ENCODE measurements at places on chromosomes 12 and 14.

DNA sequence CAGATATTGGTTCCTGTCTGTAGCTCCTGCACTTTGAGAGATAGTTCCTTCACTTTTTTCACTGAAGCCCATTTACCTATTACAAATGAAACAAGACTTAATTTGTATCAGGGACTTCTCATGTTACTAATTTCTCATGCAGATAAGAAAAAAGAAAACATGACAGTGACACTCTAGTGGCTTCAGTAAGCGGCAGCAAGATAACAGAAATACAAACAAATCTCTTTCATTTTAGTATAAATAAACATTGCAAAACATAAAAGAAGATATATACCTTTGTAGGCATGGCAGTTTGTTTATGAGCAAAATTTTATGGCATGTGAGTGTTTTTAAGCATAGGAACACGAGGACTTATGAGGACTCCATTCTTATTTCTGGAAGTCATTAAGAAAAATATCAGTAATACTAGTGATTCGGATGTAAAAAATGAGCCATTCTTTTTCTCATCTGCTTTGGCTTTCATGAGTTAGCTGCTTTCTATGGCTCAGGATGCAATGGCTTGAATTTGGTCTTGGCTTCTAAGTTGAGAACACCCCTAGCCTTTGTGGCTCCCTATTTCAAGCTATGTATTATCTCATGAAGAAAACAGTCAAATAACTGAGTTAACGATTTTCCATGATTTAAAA is 310.1 kb upstream of the RGS6 start:
- no peak for DNase-seq

GRCh38 chr14:23141706-23142444 is 22.8 kb upstream of the CEBPE start:
- peak; percentile 27 for DNase-seq

- DNase-seq, result no peak
Observed at GRCh38 chr12:58225203-58225877, 284.0 kb downstream of the ATP23 start.

DNA sequence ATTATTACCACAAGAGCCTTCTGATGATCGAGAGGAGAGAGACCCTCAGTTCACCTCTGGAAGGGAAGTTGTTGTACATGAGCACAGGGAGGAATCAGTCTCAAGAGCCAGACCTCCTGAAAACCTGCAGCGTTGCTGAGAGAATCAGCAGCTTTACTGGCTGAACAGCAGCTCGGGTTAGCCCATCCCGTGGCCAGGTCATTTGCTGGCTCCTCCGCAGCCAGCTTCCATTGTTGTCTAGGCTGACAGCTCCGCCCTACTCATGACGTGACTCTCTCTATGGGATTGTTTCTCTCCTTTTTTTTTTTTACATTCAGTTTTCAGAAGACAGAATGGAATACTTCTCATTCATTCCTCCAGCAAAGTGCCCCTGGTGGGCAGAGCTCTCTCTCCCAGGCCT is 69.9 kb downstream of the TGFB3 start:
- DNase-seq, result no peak

DNA sequence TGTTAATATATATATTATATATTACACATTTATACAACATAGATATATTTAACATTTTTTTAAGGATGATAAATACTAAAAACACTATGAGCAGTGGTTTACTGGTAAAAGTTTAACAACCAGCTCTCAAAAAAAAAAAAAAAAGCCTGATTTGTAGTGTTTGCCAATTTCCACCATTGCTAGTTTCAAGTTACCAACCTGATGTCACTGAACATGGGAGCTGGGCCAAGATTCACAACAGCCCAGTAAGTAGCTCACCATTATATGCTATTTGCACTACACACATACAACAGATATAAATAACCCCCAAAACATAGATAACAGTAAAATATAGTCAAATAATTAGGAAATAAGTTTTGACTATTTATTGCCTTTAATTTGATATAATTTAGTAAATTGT is 28.9 kb upstream of the TMX1 start:
- DNase-seq, result no peak

- peak; percentile 92 for DNase-seq
Observed at GRCh38 chr12:121296618-121297434, at the start of gene CAMKK2. TSS of gene CAMKK2 (minus strand) at chr12:121296709. CDS start at chr12:121274526, 22,183 bp downstream.

DNA sequence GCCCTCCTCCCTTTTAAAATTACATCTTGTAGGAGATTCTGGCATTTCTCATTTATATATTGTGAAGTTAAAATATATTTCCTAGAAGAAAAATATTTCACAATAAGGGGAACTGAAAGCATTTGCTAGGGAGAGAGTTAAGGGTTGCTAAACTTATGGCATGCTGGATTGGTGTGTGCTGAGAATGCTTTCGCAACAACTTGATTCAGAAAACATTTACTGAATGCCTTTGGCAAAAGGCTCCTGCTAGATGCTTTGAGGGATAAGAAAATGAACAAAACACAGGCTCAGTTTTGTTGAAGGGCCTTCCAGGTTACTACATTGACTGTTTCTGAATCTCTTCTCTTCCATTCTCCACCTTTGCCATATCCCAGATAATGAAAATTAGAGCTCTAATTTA is 67.5 kb downstream of the DIP2B start:
- DNase-seq, result no peak

GRCh38 chr12:53466640-53467039 is 14.7 kb downstream of the PCBP2 start:
- DNase-seq, result no peak

DNA sequence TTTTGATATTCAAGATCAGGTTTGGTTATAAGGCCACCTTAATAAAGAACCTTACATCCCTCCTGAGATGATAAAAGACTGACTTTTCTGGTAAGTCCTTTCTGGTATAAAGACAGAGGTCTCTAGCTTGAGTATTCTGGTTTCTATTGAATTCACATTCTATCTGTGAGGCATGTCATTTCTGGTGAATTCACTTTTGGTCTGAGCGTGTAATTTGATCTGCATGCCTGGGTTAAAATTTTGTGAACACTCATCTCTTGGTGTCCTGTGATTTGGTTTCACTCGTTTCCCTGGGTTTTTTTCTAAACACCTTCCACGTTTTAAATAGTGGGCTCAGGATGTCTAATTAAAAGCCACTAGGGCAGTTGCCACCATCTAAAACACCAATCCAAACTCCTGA is 12.2 kb downstream of the EIF5 start:
- no peak for DNase-seq

DNA sequence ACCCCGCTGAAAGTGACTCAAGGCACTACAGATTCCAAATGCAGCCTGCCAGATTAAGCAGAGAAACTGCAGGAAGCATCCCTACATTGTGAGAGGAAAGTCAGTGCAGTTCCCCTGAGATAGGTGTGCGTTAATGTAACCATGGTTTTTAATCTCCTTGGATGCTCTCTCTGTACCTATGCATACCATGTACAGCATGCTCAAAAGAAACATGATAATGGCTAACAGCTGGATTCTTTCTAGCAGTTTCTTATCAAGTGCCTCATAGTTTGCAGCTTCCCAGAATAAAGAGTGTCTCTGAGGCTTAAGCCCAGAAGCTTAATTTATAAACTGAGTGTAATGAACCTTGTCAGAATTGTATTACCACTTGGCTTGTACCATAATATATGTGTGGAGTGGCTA is 17.1 kb upstream of the MDM1 start:
- DNase-seq, result no peak

GRCh38 chr12:78787576-78787975 is 77.0 kb upstream of the SYT1 start:
- no peak for DNase-seq

GRCh38 chr12:12626471-12626870 is 14.8 kb downstream of the CREBL2 start:
- DNase-seq, result no peak

DNA sequence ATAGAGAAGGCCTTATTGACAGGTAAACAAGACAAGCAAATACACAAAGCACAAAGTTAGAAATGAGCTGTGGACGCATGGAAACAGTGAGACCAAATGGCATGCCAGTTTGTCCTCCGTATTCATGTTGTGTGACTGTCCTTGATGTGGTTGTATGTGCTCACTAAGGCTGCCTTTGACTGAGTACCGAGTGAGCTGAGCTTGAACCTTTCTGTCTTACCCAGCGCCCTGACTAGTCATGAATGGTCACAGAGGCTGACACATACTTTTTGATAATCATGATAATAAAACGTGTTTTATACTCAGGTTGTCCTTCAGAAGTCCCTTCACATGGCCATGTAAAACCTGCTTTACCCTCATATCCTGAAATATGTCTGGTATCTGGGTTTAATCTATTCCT is 553 bp upstream of the CATSPERB start:
- DNase-seq, result no peak

DNA sequence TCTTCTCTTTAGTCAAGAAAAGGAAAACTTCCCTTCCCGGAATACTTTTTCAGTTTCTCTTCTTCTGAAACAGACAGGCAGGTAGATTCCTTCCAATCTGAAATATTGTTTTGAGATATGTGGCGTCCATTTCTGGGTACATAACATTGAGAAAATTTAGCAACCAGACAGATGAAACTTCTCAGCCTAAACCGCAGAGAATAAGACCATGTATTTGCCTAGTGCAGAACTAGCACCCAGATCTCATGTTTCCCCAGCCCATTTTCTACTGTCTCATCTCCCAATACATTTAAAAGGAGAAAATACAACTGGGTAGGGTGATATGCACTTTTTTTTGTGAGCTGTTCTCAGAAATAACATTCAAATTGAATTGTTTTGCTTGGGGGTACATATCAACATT is 6.4 kb downstream of the AVPR1A start:
- no peak for DNase-seq

Measured in LoVo (cell line).